ENCODE measurements at places on chromosomes 7 and 10.

GRCh38 chr10:22325272-22326144 lies 4.6 kb downstream of the BMI1 start:
- DNase-seq: peak; percentile 69
- H3K4me1 ChIP-seq: peaks cover 25% of the 10 kb centered on the region
- peak overlapping the region; percentile 91 for H3K4me3 ChIP-seq
- no peaks in the 10 kb centered on the region for H3K36me3 ChIP-seq
- H3K27me3 ChIP-seq: peaks cover 4% of the 10 kb centered on the region

- no peak overlapping the region for H3K27ac ChIP-seq
- H3K27me3 ChIP-seq: peaks cover 6% of the 10 kb centered on the region
- H3K36me3 ChIP-seq: no peaks in the 10 kb centered on the region
- no peak for DNase-seq
Measured at GRCh38 chr7:39211581-39211980, 233.9 kb downstream of the POU6F2 start.

DNA sequence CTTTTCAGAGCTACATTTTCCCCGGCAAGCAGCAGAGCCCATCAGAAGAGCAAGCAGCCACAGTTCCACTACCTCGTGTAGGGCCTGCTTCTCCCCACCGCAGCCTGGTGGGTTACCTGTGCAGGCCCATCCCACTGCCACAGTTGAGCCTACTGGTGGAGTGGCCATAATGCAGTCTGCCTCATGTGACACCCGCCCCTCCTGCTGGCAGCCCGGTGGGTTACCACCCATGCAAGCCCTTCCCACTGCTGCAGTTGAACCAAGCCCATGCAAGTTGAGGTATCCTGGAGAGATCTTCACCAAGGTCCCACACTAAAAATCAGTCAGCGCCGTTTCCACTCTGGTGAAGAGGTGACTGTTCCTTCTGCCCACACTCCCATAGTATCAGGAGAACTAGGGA lies 32.1 kb upstream of the CNNM1 start:
- peaks cover 27% of the 10 kb centered on the region for H3K27me3 ChIP-seq
- H3K27ac ChIP-seq: no peak overlapping the region
- H3K4me1 ChIP-seq: peaks cover 2% of the 10 kb centered on the region

GRCh38 chr10:114087255-114087654 lies 43.6 kb downstream of the ADRB1 start:
- H3K27me3 ChIP-seq: no peaks in the 10 kb centered on the region
- H3K4me3 ChIP-seq: no peak overlapping the region
- no peak overlapping the region for H3K27ac ChIP-seq
- peaks cover 2% of the 10 kb centered on the region for H3K4me1 ChIP-seq
- no peak for DNase-seq
